ENCODE measurements at places on chromosomes 5 and 9. TPM values are rescaled to one million over a fixed set of nuclear protein-coding genes. Genes with fewer than 3 reads are reported as not detected.

PFDN1 gene
- 40.6 TPM for total RNA-seq

ZFAND5 gene
- 174 TPM for total RNA-seq

ZNF883 gene
- total RNA-seq: 2.9 TPM

PRUNE2 gene
- total RNA-seq: 83.9 TPM

PKD2L2 gene
- total RNA-seq: 0.21 TPM

GRCh38 chr9:137051145-137051724 lies 2.6 kb downstream of the ENTPD2 start:
- no peak for DNase-seq

- DNase-seq: no peak
Measured at GRCh38 chr5:105659396-105659795, 2011.3 kb downstream of the EFNA5 start.

DNA sequence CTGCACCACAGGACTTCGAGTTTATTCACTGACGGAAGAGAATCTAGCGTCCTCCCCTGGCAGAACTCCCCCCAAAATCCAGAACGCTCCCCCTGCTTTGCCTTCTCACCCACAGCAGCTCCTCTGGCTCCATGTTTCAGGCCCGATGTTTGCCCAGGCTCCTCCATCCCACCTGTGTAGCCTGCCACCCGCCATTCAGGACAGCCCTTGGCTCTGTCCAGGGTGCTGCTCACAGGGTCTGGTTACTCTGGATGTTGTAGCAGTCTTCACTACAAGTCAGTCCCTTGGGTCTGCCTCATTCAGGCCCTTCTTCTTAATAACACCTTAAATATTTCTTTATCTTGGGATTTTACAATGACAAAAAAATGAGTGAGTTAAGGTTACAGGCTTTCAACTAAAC lies 41.3 kb upstream of the SV2C start:
- DNase-seq: no peak

GRCh38 chr9:114168281-114169028 lies 13.1 kb downstream of the COL27A1 start:
- DNase-seq: no peak

DNA sequence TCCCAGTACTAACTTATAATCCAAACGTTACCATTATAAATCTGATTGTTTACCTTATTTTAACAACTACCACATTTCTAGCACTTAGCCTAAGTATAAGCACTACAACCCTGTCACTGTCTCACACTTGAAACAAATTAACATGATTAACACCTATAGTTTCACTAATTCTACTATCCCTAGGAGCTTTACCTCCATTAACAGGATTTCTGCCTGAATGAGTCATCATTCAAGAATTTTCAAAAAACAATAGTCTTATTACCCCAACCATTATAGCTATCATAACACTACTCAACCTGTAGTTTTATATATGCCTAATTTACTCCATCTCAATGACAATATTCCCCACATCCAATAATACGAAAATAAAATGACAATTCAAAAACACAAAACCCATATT lies 89.6 kb downstream of the INSL6 start:
- no peak for DNase-seq

DNA sequence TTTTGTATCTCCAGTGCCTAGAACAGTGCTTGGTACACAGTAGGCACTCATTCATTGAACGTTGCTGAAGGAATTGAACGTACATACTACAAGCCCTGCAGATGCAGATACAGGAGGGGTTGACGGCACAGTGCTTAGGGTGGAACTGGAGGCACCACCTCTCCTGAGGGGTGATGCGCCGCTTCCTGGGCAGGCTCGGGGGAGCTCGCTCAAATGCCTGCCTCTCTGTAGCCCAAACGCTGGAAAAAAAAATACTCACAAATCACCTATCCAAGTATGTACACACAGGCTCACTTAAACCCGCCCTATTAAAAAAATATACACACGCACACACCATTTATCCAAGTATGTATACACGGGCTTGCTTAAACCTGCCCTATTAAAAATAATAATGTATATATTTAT lies 536 bp upstream of the COMMD10 start:
- peak; percentile 31 for DNase-seq
